Sigmoid colon (tissue), 7 donors: ENCODE measurements at places on chromosomes 5 and 9. TPM values are rescaled to one million over a fixed set of nuclear protein-coding genes. Genes with fewer than 3 reads are reported as not detected.

ALDH1A1 gene
- total RNA-seq: 241 TPM

GRCh38 chr9:128947277-128947526 is 201 bp downstream of the DOLK start:
- no peak for DNase-seq

- no peak for DNase-seq
These were observed 95.9 kb downstream of the UGCG start for GRCh38 chr9:111992523-111992922.

- no peak for DNase-seq
These were observed 57.2 kb downstream of the MTMR12 start for GRCh38 chr5:32255540-32255900.

- no peak for DNase-seq
These were observed 12.9 kb upstream of the F2RL1 start for GRCh38 chr5:76805821-76806505.

- DNase-seq: no peak
These were observed 115.8 kb upstream of the SLIT3 start for GRCh38 chr5:169416583-169417196.

- peak; percentile 77 for DNase-seq
These were observed 44.4 kb downstream of the SEC61B start for GRCh38 chr9:99266255-99267023.
